ENCODE measurements at places on chromosomes 2 and 18.

GRCh38 chr2:118103951-118104940, 16.0 kb downstream of the INSIG2 start:
- no peak for DNase-seq

DNA sequence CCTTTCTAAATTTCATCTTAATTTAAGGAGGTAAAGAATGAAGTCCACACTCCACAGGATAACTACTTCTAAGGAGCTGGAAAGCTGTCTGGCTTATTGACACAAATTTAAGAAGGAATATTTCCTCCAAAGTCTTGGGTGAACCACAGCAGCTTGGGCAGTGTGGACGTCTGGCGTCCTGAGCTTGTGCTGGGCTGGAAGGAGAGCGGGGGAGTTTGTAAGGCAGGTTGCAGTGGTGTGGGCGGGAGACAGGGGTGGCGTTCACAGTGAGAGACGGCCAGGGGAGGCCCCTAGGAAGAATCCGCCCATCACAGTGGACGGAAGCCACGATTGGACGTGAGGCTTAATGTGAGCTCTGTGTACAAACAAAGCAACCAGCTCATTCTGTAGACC, 25.7 kb downstream of the ADI1 start:
- DNase-seq = no peak

- no peak for DNase-seq
Observed at GRCh38 chr18:61502472-61502871, 169.2 kb downstream of the CDH20 start.

- no peak for DNase-seq
Observed at GRCh38 chr2:67599561-67599960, 202.4 kb downstream of the ETAA1 start.

DNA sequence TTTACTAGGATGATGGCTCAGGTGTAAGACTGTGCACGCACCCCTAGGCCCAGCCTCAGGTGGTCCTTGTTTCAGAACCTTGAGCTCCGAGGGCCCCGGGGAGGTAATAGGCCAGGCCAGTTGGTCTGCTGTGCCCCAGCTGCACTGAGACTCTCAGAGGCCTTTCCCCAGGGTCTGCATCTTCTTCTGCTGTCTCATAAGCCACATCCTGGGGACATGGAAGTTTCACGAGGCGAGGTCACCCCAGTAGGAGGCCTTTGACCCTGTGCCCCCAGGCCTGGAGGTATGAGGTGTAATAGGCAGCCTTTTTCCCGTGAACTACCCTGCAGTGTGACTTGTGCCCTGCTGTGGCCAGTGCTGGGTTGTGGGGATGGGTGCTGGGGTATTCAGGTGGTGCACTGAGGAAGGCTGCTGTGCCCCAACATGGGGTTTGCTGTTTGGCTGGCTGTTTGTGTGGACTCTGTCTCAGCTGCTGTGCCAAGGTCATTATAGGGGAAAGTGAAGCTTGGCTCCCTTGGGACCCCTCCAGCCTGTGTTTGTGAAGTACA, 6.9 kb downstream of the OXER1 start:
- DNase-seq = no peak

DNA sequence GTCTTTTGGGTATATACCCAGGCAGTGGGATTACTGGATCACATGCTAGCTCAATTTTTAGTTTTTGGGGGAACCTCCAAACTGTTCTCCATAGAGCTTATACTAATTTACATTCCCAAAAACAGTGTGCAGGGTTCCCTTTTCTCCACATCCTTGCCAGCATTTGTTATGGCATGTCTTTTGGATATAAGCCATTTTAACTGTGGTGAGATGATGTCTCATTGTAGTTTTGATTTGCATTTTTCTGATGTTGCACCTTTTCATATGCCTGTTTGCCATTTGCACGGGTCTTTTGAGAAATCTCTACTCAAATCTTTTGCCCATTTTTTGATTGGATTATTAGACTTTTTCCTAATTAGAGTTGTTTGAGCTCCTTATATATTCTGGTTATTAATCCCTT, 8.0 kb downstream of the FASTKD1 start:
- DNase-seq = no peak

- DNase-seq = no peak
Observed at GRCh38 chr2:227106845-227107759, 56.9 kb downstream of the COL4A4 start.

DNA sequence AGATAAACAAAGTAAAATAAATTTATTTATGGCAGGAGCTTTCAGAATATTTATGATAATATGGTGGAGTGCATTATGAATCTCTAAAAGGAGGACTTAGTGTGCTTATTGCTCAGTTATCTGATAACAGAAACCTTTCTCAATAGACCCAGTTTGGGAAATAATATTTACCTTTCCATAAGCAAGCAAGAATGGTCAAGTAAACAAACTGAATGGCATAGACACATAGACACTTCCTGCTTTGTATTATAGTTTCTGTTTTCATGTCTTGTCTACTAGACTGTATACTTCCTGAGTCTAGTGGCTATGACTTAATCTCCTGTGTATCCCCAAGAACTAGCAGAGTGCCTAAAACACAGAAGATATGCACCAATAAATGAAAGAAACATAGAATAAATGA, 87.8 kb downstream of the UPP2 start:
- DNase-seq = no peak

GRCh38 chr2:232075080-232075479, 113.6 kb downstream of the DIS3L2 start:
- no peak for DNase-seq

GRCh38 chr2:130303169-130303568, 39.5 kb upstream of the IMP4 start:
- no peak for DNase-seq

DNA sequence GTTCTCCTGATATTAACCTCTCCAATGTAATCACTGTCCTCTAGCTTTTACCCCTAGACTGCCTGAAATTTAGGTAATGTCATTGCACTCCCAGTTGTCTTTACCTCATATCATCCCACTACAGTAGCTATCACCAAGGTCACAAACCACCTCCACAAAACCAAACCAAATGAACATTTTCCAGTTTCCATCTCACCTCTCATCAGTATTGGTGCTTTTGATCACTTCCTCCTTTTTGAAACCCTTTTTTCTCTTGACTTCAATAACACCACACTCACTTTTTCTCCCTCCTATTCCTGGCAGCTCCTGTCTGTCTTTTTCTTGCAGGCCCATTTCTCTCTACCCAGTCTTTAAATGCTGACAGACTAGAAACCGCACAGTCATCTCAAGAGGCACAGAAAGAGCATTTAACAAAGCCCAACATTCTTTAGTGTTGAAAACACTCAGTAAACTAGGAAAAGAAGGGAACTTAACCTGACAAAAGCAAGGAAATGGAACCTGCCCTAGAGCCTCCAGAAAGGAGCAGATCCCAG, 95.9 kb upstream of the SIX2 start:
- DNase-seq = no peak

GRCh38 chr2:233133239-233133638, 73.1 kb downstream of the INPP5D start:
- DNase-seq = no peak

DNA sequence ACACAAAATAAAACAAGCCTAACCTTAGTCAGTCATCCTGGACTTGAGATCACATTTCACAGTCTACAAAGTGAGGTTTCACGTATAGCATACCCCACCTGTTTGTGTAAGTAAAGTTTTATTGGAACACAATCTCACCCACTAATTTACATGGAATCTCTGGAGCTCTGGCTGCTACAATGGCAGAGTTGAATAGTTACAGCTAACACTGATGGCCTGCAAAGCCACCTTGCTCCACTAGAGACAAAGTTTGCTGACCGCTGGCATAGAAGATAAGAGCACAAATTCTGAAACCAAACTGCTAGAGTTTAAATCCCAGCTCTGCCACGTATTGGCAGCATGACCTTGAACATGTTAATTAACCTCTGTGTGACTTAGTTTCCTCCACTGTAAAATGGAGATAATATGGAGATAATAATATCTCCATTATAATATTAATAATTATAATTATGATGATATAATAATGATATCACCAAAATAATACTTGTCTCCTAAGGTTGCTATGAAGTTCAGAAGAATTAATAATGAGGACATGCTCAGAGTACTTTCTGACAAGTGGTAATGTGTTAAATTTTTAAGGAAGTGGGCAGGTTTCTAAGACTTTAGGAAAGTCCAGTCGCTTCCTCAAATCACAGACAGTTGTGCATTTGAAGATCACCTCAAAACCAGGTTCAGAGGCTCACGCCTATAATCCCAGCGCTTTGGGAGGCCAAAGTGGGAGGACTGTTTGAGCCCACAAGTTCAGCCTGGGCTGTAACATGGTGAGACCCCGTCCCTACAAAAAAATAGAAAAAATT, 204.6 kb downstream of the SH3RF3 start:
- no peak for DNase-seq

GRCh38 chr18:69208545-69208944, 192.1 kb upstream of the DOK6 start:
- no peak for DNase-seq
